ENCODE measurements at places on chromosomes 2 and 18.

DNA sequence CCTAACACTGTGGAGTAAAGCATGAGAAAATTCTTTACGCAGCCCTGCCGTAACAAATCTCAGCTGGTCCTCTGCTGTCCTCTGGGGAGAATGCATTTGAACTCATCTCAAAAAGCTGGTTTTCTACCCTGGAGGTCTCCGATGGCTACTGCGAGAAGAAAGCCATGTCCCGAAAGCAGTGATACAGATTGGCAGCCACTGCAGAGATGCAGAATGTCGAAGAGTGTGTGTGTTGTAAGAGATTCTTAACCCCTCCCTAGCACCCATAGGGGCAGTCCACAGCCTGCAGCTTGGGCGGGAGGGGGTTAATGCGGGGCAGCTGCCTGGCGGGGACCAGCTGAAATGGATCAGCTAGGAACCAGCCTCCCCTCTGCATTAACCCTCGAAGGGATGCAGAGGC, 235.9 kb downstream of the ZNF516 start:
- DNase-seq = no peak

DNA sequence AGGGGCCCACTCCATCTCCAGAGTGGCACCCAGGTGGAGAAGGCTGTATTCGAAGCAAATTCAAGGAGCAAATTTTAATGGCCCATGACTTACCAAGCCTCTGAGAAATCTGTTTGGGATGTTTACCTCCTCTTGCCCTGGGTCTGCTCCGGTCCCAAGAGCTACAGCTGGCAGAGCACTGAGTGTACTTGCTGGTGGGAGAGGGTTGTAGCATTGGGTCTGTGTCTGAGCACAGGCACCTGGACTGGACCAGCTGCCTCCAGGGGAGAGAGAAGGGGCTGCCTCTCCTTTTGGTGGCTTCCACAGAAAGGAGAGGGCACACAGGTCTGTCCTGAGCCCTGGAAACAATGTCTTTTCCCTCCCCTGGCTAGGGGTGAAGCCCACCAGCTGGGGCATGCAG, 9.8 kb downstream of the EN1 start:
- no peak for DNase-seq

DNA sequence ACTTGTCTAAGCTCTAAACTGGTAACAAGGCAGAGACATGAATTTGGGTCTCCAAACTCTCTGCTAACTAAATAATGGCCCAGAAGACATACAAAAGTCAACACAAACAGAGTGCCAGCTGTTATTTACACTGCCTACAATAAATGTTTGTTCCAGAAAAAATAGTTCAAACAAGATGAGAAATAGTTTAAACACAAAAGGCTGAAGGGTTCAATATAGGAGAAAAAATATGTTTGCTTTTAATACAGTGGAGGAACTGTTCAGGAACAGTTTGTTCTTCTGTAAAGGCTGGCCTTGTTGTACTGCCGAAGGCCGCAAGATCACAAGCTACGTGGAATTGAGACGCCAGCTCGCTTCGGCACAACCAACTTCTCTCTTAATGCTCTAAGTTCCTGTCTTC, 74.6 kb downstream of the AFF3 start:
- DNase-seq = no peak

GRCh38 chr2:58032764-58033080, 13.9 kb upstream of the VRK2 start:
- no peak for DNase-seq

GRCh38 chr2:18800240-18800971, 211.0 kb upstream of the NT5C1B start:
- no peak for DNase-seq

- DNase-seq = no peak
These were observed 464.6 kb upstream of the SPHKAP start for GRCh38 chr2:228646061-228646460.

DNA sequence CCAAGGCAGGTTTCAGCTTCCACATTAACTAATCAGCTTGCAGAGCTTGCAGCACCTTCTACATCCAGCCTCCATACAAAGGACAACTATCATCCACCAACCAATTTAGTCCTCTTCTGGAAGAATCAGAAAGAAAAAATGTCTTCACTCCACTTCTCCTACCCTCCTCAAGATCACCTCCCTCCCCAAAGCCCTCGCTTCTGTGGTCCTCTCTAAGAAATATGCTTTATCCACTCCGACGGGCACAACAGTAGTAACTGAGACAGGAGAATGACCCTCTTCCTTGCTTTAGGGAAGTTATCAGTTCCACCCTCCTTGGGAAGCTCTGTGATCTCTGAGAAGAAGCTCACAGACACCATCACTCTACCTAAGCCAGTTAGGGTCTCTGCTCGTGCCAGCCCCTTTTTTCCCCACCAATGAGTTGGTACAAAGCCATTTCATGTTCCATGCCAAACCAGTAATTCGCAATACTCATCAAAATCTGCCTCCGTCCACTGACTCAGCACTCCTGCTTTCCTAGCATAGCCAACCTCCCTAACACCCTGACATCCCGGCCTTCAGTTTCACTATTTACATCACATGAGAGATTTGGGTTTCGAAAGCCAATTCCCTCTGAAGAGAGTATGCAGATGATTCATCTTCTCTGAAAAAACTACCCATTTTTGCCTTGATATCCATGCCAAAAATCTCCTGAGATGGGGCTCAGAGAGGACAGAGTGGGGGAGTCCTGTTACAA, 114.1 kb upstream of the PKDCC start:
- DNase-seq = no peak

DNA sequence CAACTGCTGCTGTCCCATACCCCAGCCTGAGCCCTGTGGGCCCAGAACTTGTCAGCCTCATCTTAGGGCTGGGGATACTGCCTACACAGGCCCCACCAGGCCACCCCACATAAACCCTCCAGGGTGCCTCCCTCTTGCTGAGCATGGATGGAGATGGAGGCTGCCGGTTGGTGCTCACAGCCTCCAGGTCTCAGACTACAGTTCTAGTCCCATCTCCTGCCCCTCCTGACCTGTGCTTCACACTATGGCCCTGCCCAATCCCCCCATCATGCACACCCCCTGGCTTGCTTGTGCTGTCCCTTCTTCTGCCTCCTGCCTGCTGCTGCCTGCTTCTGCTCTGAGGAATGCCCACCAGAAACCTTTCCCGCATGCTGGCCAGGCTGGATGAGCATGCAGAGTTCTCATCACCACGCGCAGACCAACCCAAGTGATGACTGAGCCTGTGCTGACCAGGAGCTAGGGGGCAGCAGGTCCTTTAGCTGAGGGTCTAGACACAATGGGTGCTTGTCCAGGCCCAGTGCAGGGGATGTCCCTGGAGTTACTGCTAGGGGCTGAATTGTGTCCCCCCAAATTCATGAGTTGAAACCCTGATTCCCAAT, 138.4 kb upstream of the HS6ST1 start:
- DNase-seq = no peak

DNA sequence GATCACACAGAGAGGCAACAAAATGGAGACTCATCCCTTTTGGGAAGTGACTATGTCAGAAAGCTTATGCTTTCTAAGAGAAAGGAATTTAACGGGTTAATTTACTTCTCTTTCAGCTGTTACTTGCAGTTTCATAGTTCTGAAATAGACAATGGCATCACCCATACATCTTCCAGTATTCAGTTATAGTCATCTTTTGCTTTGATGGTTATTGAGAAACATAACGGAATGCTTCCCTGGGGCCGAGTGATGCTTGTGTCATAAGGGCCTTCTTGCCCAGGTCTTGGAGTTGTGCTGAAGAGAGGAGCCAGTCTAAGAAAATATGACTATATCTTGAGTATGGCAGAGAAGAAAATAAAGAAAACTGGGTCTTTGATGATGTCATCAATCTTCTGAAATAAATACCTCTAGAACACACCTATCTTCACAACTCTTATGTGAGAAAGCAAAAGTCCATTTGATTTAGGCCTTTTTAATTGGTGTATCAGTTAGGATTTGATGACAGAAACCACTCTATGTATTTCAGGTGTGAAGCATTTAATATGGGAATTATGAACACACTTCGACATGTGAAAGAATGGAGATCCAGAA, 328.2 kb downstream of the LRRTM4 start:
- no peak for DNase-seq
